NCI-H748 treated with DMSO at 0.1 percent for 48 hours (cell line): ENCODE measurements at places on chromosomes 13 and 19.

GRCh38 chr13:103466761-103467160 lies 400.5 kb upstream of the SLC10A2 start:
- no peak for DNase-seq

DNA sequence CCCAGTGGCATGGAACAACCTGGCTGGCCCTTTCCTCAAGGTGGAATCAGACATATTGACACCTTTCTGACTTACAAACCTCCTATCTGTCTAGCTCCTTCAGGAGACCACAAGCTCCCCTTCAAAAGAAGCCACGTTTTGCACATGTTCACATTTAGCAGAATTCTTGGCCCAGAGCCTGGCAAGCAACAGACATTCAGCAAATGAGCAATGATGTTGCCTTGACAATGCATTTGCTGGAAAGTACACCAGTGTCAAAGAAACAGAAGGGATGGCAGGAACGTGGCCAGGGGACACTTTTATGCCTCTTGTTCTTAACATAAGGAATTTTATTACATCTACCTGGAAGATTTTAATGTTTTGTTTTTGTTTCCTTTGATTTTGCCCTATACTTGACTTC lies 85.5 kb upstream of the FGF14 start:
- no peak for DNase-seq

- DNase-seq: no peak
Observed at GRCh38 chr19:13085666-13086065, 17.0 kb downstream of the LYL1 start.

DNA sequence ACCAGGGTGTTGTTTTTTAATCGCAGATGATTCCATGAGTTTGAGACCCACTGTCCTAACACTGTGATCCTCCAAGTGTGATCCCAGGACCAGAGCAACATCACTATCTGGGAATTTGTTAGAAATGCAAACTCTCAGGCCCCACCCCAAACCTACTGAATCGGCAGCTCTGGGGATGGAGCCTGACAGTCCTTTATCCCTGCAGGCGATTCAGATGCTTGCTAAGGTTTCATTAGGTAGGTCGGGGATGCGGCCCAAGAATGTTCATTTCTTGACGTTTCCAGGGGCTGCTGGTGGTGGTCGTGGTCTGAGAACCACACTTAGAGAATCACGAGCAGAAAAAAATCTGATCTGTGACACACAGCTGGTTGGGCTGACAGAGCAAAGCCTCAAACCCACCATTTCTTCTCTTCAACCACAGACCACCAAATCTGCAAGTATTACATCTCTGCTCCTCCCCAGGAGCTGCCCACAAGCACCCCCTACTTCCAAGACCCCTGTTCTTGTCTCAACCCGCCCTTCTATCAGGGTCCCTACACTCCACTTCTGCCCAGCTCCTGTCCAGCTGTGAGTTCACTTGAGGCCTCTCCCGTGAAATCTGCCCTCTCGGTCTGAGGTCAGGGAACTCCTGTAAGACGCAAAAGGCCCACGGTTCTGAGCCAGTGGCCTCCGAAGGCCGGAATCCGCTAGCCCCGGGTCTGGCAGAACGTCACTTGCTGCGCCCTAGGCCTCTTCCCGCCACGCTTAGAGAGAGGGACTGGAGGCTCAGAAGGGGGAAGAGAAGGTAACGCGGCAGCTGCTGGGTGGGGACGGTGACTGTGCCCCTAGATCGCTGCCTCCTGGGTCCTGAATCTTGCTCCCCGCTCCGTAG lies 1.1 kb upstream of the FARP1 start:
- DNase-seq: no peak

GRCh38 chr19:17370026-17370587 lies 7.0 kb downstream of the PLVAP start:
- no peak for DNase-seq

DNA sequence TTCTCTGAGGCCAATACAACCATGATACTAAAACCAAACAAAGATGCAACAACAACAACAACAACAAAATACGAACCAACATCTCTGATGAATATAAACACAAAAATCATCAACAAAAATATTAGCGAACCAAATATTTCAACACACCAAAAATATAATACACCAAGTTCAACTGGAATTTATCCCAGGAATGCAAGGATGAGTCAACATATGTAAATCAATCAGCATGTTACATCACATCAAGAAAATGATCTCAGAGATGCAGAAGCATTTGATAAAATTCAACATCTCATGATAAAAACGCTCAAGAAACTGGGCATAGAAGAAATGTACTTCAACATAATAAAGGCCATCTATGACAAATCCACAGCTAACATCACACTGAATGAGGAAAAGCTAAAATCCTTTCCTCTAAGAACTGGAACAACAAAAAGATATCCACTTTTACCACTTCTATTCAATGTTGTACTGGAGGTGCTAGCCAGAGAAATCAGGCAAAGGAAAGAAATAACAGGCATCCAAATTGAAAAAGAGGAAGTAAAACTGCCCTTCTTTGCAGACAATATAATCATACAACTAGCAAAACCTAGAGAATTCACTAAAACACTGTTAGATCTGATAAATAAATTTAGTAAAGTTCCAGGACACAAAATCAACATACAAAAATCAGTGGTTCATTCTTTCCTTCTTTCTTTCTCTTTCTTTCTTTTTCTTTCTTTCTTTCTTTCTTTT lies 2448.7 kb upstream of the PCDH20 start:
- DNase-seq: no peak

DNA sequence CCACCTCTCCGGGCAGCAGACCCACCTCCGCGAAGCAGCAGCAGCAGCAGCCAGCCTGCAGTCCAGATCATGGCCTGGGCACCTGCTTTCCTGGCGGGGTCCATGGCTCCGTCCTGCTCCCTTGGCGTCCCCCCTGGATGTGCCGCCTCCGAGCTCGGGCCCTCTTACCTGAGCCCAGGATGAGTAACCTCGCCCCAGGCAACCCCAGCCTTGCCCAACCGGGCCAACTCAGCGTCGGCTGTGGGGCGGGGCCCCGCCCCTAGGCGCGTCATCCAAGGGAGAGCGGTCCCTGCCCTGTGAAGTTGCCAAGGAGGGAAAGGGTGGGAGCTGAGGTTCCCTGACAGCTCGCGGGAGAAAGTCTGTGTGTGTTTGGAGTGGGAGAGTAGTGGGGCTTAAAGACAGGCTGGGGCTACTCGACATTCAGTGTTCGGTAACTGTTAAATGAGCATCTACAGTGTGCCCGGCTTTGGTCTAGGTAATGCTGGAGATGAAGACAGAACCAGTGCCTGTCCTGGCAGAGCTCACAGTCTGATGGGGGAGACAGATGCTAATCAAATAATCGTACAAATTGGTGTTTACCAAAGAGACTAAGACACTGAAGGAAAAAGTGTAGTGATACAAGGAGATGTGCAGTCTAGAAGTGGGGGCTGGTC lies at the start of gene LYPD3:
Gene LYPD3 (minus strand): TSS at position 141 of the 653 bp plus-strand sequence. CDS start 37 bp downstream, at position 104.
- DNase-seq: no peak

GRCh38 chr13:91017669-91018053 lies 329.8 kb upstream of the MIR17HG start:
- no peak for DNase-seq

- peak; percentile 84 for DNase-seq
Observed at GRCh38 chr19:50377051-50377461, 799 bp downstream of the NR1H2 start.

GRCh38 chr13:80388506-80388905 lies 47.6 kb upstream of the SPRY2 start:
- DNase-seq: no peak

GRCh38 chr13:27016875-27017274 lies 154.7 kb downstream of the USP12 start:
- no peak for DNase-seq

GRCh38 chr13:40340368-40341095 lies 325.9 kb downstream of the FOXO1 start:
- DNase-seq: no peak

DNA sequence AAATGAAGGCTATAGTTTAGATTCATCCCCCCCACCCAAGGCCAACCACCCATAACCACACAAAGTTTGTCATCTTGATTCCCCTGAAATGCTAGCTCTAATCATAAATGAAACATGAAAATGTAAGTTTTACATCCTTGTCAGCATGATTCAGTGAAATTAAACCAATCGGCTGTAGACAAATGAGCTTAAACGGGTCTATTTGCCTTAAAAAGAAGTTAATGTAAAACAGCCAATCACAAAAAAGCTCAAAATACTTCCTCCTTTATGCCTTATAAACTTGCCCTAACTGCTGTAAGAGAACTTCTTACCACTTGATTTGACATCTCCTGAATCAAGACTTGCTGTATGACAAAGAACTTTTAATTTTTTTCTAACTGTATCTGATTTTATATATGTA lies 34.5 kb upstream of the MRI1 start:
- DNase-seq: no peak

DNA sequence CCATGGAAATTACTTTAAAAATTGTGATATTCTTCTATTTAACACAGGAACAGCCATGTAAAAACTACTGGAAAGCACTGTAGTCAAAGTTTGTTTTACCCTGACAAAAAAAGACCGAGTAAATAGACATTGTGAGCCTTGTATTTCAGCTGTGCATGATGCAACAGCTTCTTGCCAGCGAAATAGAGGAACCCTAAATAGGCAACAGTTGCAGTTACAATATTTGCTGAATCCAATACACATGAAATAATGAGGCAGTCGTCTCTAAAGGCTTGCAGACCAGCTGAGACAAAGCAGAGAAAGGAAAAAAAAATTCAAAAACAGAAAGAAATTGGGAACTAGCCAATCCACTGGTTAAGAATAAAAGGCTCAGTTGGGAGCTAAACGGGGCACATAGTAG lies 1001.1 kb downstream of the OLFM4 start:
- DNase-seq: no peak

DNA sequence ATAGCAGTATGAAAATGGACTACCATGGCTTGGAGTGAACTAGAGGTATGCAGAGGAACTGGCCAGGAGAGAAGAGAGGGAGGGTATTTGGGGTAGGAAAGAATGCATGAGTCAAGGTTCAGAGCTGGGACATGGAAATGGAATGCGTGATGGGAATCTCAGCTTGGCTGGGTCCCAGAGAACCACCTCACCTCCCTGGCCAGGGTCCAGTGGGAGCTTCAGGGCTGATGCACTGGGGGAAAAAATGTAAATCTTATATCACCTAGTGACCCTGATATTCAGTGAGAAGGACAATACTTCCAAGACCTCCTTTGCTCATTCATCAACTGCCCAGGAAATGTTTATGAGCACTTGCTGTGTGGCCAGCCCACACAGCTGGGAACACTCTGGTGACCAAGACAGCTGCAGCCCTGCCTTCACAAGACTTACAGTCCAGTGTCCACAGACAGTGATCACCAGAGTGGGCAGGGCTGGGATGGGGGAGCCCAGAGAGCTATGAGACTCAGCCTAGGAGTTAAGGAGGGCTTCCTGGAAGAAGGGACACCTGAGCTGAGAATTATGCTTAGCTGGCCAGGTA lies 12.8 kb downstream of the IGSF23 start:
- no peak for DNase-seq

GRCh38 chr19:3356805-3357204 lies 9.6 kb upstream of the NFIC start:
- DNase-seq: no peak

DNA sequence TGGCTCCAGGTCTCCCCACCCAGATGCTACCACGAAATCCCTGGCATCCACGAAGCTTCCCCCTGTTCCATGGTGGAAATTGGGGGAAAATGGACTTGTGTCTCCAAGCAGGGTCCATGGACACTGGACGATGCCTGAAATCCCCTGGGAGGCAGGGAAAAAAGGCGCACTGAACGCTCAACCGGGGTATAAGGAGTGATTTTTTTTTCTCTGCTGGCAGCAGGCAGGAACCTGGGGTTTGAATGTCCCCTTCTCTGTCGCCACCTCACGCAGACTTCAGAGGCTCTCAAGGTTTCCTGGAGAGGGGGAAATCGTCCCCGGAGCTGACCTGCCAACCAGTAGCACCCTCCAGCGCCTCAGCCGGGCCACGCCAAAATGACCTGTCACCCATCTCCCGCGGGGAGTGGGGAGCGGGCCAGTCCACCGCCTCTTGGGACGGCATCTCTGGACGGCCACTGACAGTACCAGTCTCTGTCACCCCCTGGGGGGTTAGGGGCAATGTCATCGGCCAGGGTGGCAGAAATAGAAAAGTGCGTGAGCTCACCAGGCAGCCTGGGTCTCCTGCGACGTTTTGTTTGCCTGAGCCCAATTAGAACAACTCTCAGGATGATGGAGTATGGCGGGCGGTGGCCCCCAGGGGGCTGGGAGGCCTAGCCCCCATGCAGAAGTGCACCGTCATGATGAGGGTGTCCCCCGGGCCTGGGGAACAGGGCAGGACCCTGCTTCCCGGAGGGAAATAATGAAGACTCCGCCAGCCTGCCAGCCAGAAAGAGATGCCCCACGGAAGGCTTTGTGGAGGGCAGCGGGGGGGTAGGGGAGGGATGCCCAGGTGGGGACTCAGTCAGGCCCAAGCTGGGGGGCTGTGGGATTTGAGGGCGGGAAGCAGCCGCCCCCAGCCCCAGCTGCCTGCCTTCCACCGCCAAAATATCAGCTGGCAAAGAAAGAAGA lies 2.6 kb downstream of the PTPRS start:
- DNase-seq: no peak

DNA sequence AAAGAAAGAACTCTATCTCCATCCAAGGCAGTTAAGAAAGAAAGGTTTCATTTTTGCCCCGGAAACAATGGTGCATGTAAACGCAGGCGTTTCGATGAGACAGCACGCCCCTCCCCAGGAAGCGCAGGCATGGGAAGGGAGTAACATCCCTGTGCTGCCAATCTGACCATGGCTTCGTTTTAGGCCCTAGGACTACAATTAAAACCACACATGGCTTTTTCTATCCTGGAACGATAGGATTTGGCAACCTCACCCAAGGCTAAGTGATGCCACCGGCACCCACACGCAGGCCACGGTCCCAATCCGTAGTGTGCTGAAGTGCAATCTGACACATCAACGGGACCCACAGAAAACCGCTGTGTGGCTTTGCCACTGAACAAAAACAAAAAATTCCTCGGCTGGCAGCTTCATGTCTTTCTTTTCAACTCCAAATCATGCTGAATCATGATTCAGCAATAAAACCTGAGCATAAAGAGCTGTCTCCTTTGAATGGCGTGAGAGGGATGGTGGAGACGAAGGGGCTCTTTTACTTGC lies 24.2 kb downstream of the RANBP3 start:
- DNase-seq: no peak

- no peak for DNase-seq
Observed at GRCh38 chr19:6837525-6837924, 49.9 kb upstream of the ADGRE1 start.

DNA sequence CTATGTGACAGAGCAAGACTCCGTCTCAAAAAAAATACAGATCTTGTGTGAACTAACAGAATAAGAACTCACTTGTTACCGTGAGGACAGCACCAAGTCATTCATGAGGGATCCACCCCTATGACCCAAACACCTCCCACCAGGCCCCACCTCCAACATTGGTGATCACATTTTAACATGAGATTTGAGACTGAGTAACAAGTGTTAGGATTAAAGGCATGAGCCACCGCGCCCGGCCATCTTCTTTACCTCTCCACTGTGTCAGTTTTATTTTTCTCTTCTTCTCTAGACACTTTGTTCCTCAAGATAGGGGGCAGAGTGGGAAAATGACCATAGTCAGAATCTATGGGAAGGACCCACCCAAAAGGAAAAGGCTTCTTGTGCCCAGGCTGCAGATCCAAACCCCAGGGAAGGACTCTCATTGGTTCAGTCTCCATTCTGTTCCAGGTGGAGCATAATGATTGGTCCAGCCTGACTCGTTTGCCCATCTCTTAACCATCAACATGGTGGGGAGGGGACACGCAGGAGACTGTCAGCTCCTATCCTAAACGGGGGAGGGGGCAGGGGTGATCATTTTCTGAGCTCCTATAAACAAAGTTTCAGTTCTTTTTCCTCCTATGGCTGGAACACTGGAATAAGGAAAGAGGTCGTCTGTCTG lies 1.3 kb upstream of the CALM3 start:
- no peak for DNase-seq
